ENCODE measurements at places on chromosomes 2 and 18. TPM values are rescaled to one million over a fixed set of nuclear protein-coding genes. Genes with fewer than 3 reads are reported as not detected.

- DNase-seq = no peak
Measured at GRCh38 chr2:87401726-87402345, 346.1 kb upstream of the PLGLB2 start.

GRCh38 chr2:68696554-68696953, 38.1 kb upstream of the ARHGAP25 start:
- DNase-seq = no peak

GRCh38 chr2:23762141-23762540, 164.8 kb downstream of the ATAD2B start:
- DNase-seq = no peak

- peak; percentile 41 for DNase-seq
Measured at GRCh38 chr2:39429746-39430145, 7.3 kb downstream of the MAP4K3 start.

- no peak for DNase-seq
Measured at GRCh38 chr18:51234117-51235008, 36.9 kb upstream of the MEX3C start.

- no peak for DNase-seq
Measured at GRCh38 chr18:31261792-31262582, 56.0 kb upstream of the DSG1 start.

Gene FARSB
- 24.2 TPM for total RNA-seq

Gene YWHAQ
- total RNA-seq = 326 TPM

Gene MBOAT2
- total RNA-seq = 67.3 TPM

Gene TRIM43
- total RNA-seq = not detected

Gene CD8A
- total RNA-seq = 0.53 TPM

Gene HRH4
- not detected for total RNA-seq

Gene SH3RF3
- 0.33 TPM for total RNA-seq

Gene SNTG2
- not detected for total RNA-seq

Gene AQP12A
- total RNA-seq = not detected

All from mammary epithelial cell (primary cell).